ENCODE measurements at places on chromosomes 12 and 14.

- no peak for DNase-seq
These were observed 674.1 kb upstream of the ATXN7L3B start for GRCh38 chr12:73863546-73863945.

- no peak for DNase-seq
These were observed 162.9 kb downstream of the ADGRD1 start for GRCh38 chr12:131116468-131117117.

- no peak for DNase-seq
These were observed 10.8 kb downstream of the TSPAN9 start for GRCh38 chr12:3087758-3088650.

GRCh38 chr12:112005419-112006395 lies 7.3 kb downstream of the TMEM116 start:
- DNase-seq, result no peak

DNA sequence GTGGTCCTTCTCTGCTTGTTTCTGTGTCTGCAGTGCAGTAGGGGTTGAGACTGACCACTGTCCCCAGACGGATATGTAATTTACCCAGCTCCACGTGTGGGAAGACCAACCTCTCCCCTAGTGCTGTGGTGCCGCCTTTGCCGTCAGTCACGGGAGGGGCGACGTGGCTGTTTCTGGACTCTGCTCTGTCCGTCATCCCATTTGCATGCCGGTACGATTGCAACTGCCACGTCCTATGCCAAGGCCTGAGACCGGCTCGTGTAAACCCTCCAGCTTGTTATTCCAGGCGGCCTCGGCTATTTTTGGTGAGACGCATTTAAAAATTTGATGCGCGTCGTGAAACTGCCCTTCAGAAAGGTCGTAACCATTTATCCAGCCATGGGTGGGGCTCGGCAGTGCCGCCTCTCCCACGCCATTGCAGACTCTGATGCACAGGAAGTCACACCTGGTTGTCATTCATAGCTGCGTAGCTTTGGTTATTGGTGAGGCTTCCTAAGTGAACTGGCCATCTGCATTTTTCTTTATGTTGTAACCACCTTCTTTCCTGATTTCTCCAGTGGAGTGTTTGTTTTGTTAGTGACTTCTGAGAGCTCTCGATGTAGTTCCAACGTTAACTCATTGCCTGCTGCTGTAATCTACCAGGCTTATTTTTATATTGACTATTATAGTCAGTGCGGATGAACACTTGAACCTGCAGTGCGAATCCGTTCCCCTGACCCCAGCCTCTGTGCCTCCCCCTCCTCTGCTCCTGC lies 75.1 kb downstream of the ADGRD1 start:
- no peak for DNase-seq

- DNase-seq, result no peak
These were observed 4.4 kb downstream of the MNAT1 start for GRCh38 chr14:60738843-60739508.

GRCh38 chr12:57524814-57525614 lies 2.4 kb downstream of the MBD6 start:
- DNase-seq, result no peak

GRCh38 chr12:41339784-41340183 lies 151.7 kb downstream of the PDZRN4 start:
- no peak for DNase-seq

- DNase-seq, result no peak
These were observed 166.3 kb upstream of the RTL1 start for GRCh38 chr14:101069666-101070362.

- DNase-seq, result no peak
These were observed 835 bp downstream of the FGD4 start for GRCh38 chr12:32400114-32400672.

- DNase-seq, result no peak
These were observed 9.7 kb downstream of the MYH6 start for GRCh38 chr14:23398348-23398747.

GRCh38 chr12:39990122-39991101 lies 115.5 kb downstream of the SLC2A13 start:
- DNase-seq, result no peak

DNA sequence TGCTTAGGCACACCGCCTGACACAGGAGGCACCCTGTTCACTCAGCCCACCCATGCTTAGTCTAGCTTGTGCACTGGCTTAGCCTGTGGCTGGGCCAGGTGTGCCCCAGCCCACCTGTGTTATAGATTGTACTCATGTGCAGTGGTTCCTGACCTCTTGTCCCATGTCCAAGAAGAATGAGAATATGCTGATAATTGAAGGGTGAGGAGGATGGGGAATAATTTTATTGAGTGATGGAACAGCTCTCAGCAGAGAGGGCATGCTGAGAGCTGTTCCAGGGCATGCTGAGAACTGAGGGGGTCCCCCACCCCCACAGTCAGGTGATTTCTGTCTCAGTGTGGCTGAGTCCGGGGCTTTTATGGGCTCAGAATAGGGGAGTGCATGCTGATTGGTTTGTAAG lies 395.9 kb downstream of the FUT8 start:
- DNase-seq, result no peak

GRCh38 chr12:21583587-21583986 lies 21.1 kb downstream of the GYS2 start:
- no peak for DNase-seq

DNA sequence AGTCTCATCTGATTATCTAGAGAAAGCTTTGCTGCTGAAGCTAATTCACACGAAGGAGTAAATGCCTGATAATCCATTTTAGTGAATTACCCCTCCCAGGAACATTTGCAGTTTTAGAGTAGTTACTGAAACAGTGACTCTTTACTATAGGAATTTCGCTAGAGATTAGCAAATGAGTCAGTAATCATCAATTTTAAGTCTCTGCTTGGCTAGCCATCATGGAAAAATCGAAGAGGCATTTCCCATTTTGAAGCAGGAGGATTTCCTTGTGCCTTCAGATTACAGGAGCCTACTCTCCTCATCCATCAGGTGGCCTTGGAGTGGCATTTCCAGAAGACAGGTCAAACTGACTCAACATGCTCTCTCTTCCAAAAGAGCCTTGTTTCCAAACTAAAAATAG lies 154.5 kb downstream of the EGLN3 start:
- no peak for DNase-seq

DNA sequence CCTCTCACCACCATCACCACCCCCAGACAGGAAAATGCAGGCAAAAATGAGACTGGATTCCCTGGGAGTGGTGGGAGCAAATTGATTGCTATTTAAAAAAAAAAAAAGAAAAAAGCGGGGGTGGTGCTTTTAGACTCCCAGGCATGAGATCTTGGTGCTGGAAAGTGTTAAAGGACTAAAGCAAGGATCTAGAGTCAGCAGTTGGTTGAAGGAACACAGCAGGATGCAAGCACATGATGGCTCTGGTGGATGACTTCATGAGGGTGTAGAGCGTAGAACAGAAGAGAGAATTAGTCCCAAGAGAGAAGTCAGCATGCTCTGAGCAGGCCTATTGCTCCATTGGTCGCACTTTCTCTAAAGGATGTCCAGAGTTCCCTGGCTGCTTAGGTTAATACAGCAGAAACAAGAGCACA lies 183.8 kb upstream of the HMGA2 start:
- no peak for DNase-seq

GRCh38 chr14:64963611-64964010 lies 8.5 kb downstream of the RAB15 start:
- DNase-seq, result no peak

DNA sequence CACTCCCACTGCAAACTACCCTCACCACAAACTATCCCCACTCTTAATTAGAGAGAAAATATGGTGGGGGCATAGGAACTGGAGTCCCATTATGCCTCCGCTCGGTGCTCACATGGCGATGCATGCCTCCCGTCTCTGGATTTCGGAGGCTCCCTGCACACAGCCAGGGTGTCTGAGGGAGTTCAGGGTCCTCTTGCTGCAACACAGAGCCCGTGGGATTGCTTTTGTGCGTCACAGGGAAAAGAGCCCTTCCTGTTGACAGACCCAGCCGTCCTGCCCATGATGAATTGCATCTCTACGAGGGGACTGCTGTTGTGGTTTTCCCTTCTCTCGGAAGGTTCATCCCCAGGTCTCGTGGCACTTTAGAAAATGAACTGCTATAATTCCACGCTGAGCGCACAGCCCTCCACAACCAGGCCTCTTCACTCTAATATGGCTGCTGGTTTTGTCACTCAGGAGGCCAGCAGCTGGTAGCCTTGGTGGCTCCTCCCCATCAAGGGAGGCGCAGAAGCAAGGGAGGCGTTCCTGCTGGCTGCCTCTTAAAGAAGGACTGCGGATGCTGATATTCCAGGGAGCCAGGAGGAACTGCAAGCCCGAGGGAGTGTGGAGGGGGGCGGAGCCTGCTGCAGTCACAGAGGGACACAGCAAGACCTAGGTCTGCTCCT lies 158.0 kb downstream of the KCNA5 start:
- no peak for DNase-seq

DNA sequence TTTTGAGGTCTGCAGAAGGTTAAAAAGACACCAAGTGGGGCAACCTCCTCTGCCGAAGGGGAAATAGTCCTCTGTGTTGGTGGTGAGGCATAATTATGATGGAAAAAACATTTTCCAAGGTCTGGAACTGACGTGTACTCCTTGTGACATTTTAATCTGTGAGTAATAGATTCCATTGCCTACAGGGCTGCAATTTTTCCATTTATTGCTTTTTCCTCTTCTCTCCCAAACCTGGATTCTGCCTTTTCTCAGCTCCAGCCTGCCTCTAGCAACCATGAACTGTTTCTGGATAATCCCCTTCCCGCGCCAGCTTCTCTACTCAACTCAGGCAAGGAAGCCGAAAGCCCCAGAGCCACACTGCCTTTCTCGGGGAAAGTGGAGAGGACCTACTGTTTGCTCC lies 230.1 kb upstream of the PLXNC1 start:
- no peak for DNase-seq

GRCh38 chr14:55581342-55581771 lies 1.4 kb downstream of the KTN1 start:
- DNase-seq, result no peak

DNA sequence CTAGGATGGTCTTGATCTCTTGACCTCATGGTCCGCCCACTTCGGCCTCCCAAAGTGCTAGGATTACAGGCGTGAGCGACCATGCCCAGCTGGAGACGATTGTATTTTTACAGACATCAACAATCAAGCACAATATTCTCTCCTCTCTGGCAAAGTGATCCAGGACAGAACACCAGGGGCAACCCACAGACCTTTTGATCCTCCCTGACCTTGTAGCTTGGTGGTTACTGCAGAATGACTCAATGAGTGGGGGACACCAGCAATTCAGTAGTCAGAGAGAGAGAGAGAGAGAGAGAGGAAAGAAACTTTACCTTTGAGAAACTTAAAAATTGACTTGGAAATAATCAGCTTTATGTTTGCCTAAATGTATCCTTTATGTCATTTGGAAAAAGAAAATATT lies 51.2 kb downstream of the DRAM1 start:
- no peak for DNase-seq

DNA sequence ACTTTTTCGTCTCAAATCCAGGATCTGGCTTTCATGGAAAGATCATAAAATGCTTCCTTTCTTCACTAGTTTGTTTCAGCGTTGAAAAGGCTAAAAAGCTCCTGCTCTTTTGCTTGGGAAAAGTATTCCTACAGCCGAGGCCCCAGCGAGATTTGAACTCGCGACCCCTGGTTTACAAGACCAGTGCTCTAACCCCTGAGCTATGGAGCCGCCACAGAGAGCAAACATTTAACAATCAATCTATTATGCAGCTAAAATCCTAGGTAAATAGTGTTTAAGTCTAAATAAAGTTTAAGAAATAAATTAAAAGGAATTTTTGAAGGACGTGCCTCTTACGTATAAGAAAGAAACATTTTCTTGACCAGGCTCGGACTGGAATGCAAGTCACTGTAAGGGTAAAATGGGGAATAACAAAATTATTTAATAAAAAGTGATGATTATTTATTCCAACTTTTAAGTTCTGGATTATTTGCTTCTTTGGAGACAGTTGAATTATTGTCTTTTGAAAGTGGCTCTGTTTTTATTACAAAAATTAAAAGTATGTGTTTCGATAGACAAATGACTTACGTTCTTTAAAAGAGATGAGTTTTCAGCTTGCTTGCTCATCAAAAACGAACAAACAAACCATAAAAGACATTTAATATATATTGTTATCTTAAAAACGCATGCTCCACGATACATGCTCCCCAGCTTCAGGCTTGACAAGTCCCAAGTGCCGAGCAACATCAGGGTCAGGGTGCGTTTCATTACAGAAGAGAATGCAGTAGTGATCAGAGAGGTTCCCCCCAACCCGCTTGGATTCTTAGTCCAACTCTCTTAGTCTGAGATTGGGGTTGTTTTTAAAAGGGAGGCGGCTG lies 10.2 kb downstream of the OR6S1 start:
- DNase-seq, result no peak

DNA sequence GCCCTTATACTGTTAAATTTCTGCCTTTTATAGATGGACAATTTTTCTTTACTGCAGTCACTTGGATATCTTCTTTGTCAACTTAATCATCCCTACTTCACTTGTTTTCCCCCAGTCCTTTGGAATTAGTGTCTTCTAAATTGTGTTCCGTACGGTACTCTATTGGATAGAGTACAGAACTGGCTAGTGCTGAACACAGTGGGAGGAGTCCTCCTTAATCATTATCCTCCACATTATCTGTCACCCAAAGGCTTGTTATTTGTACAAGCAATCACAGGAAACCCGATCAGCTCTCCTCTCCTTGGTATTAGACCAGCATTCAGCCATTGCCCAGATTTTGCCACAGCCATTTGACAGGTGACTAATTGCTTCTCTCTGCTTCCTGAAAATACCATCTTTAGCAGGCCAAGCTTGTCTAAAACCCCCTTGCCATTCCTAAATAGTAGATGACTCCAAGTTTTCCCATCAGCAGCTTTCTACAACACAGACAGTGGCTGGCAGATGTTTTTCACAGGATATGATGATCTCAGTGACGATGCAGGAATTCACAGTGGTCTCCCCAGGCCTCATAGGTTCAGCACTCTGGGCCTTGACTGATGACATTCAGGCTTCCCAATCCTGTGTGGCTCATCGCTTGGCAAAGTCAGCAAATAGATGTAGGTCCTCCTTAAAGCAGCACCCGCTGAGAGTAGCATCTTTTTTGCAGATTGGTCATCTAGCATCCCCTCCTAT lies 216.0 kb upstream of the RGS6 start:
- no peak for DNase-seq

Measured in cortex of kidney (tissue), 1 donor.